SK-N-SH treated with all-trans-retinoic acid at 6 μM for 48 hours (cell line): ENCODE measurements at places on chromosomes 2 and 18.
A peak's percentile ranks its signal among the peaks of the same experiment; 100 is the strongest.

GRCh38 chr18:58064406-58064998 lies 20.5 kb downstream of the NEDD4L start:
- no peak for ATAC-seq

- peak; percentile 53 for ATAC-seq
Measured at GRCh38 chr2:242011516-242011915, 142.0 kb downstream of the RTP5 start.

- ATAC-seq, result no peak
Measured at GRCh38 chr18:40292985-40293710, 1661.9 kb upstream of the PIK3C3 start.

DNA sequence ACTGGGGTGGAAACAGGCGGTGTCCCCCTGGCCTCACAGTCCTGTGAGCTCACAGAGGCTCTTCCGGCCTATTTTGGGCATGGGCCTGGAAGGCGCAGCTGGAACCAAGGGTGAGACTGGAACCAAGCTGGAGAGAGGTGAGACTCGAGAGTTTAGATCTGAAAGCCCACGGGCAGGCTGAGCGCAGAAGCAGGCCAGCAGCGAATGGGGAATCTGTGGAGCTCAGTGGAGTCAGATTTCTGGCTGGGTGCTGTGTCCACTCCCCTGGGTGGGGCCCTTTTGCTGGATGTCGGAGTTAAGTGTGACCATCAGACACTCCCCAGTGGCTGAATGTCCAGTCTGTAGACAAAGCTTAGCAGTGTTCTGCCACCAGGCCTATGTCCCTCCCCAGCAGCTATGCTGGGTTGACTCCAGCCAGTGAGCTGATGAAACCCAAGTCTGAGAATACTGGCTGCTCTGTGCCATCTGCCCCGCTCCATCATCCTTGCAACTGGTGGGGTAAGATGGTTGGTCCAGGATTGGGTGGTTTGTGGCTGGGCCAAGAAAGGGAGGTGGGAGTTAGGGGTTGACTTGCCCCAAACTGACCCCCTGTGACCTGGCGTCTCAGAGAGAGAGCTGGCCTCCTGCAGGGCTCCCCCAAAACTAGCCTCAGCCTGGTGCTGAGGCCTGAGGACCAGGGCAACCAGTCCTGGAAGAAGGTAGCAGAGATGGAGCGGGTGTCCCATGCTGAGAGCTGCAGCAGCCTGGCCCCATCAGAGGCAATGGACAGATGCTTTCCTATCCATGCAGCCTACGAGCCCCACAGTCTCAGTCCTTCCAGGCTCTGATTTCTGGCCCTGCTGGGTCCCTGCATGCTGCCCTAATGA lies 34.4 kb downstream of the CYP26B1 start:
- no peak for ATAC-seq

GRCh38 chr2:124967325-124967724 lies 942.2 kb downstream of the CNTNAP5 start:
- ATAC-seq, result no peak
